SJCRH30 (cell line): ENCODE measurements at places on chromosomes 2 and 18. TPM values are rescaled to one million over a fixed set of nuclear protein-coding genes. Genes with fewer than 3 reads are reported as not detected.

ACSL3 gene
- 140 and 168 TPM in 2 replicates for total RNA-seq

SMAD7 gene
- total RNA-seq = 3.0 and 3.2 TPM in 2 replicates

LIMS3 gene
- 3.4 and 6.2 TPM in 2 replicates for total RNA-seq

MARCHF4 gene
- not detected in 2 replicates for total RNA-seq

DNA sequence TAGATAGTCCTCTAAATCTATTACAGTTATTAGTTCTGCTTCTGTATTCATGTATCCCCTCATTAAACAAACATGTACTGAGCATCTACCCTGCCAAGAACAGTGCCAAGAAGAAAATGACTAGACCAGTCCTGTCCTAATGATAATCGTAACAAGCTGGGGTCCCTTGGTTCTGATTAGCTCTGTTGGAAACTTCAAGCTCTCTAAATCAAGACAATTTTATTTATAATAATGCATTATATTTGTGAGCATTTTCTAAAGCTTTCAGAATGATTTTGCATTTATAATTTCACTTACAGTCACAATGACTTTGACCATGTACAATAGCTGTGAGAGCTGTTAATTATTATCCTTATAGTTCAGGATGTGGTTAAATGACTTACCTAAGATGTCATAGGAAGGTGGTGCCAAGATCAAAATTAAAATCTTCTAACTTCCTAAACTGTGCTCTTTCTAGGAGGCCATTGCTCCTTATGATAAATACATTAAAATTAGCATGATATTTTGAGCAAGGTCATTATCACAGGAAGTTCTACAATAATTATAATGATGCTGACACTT is 336.5 kb upstream of the SLC39A10 start:
- no peak overlapping the region for H3K4me3 ChIP-seq
- H3K4me1 ChIP-seq = no peaks in the 10 kb centered on the region
- H3K27me3 ChIP-seq = no peaks in the 10 kb centered on the region; the same call in 1 of the 2 replicates
- H3K27ac ChIP-seq = no peak overlapping the region

DNA sequence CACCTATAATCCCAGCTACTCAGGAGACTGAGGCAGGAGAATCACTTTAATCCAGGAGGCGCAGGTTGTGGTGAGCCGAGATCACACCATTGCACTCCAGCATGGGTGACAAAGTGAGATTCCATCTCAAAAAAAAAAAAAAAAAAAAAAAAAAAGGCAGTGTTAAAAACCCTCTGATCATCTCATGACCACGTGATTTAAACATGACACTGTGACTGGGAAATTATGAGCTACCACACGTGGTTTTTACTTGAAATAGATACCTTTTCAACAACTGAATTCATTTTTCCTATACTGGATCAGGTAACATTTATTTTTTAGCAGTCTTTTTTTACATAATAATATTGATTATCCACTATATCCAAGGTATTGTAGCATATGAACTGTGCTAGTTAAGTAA is 102.7 kb downstream of the PTRHD1 start:
- no peak for DNase-seq
- H3K36me3 ChIP-seq = peaks cover 80% of the 10 kb centered on the region
- H3K27ac ChIP-seq = no peak overlapping the region
- H3K4me3 ChIP-seq = no peak overlapping the region
- no peaks in the 10 kb centered on the region; the same call in 1 of the 2 replicates for H3K4me1 ChIP-seq
- H3K27me3 ChIP-seq = no peaks in the 10 kb centered on the region
